ENCODE measurements at places on chromosomes 6 and 20. TPM values are rescaled to one million over a fixed set of nuclear protein-coding genes. Genes with fewer than 3 reads are reported as not detected.

The MRPS26 gene
- 154 TPM for total RNA-seq

The FAM209B gene
- total RNA-seq = not detected

DNA sequence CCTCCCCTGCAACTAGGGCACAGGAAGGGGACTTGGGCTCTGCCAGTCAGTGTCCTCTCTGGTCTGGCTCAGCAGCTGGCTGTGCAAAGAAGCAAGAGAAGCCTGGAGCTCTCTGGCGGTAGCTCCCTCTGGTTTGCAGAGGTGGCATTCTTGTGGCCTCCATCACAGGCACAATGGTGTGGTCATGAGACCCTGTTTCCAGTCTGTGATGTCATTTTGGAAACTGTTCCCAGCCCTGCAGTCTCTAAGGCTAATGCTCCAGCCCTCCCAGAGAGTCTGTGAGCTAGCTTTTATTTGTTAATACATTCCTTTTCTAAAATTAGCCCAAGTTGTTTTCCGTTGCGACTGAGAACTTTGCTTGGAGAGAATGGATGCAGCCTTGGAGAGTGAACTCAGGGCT, 69.5 kb upstream of the FOXQ1 start:
- DNase-seq = no peak

- DNase-seq = no peak
Measured at GRCh38 chr6:167397712-167398111, 72.8 kb downstream of the TTLL2 start.

DNA sequence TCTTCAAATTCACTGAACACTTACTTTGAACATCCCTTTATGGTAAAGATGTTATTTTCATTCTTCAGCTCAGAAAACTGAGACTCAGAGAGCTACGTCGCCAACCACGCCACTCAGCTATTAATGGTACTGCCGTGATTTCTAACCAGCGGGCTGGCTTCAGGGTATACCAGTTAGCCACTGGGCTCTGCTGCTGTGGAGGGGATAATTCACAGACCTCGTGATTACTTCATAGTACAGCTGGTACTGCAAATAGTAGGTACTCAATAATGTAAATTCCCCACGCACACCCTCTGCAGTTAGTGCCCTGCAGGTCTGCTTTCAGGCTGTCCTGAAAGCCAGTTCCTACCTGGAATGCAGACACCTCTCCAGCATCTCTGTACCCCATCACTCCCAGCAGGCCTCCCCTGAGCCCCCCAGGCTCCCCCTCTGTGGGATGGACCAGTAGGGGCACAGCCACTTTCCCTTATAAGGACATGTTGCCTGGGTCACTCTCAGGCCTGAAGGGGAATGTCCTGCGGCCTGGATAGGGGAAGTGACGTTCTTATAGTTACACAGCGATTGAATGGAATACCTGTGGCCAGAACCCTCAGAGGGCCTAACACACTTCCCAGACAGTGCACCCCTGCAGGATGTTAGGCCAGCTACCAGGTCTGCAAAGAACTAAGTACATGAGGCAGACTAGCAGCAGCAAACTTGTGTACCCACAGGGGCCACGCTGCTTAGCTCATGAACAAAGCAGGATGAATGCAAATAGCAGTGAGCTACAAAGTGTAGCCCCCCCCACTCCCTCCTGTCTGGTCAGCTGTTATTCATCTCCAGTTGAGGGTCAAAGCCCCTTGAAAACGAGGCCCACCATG, 1.3 kb upstream of the OCSTAMP start:
- DNase-seq = no peak

DNA sequence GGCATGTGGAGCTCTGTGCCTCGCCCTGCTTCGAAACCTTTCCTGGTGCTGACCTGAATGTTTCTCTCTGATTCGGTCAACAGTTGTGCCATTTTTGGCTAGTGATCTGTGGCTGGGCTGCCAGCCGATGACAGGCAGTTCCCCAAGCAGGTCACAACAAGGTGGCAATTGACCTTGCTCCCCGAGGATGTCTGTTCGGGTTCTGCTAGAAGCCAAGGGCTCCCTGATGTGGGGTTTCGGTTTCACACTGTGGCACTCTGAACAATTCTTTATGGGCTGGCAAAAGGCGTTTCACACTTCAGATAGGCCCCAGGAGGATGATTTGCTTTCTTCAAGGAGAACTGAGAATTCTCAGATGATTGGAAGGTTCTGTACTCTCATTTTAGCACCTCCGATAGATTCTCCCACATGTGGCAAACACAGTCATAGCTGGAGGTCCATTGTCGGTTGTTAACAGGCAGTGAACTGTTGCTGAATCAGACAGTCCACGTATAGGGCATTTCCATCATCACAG, 135.6 kb downstream of the SLC24A3 start:
- DNase-seq = no peak

The ACTL10 gene
- 16.5 TPM for total RNA-seq

DNA sequence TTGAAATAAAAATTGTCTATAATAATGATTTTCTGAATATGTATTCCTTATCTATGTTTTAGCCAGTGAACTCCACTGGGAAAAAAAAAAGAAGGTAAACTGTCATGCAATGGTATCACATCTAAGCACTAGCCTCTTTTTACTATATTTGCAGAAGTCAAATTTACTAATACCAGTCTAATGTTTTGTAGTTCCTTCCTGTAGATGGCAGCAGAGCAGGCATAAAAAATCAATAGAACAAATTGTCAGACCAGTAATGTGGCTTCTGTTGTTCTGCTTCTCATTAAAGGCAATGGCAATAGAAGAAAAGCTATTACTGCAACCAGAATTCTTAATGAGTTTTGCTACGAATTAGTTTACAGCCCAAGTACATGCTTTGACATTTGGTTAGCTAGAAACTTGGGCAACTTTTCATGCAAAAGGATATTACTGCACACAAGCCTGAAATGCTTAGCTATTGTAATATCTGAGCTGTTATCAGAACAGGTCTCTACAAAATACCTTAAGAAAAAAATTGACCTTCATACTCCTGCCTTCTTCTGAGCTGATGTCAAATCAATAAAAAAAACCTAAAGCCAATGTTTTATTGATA, 476.9 kb downstream of the KHDRBS2 start:
- peak; percentile 59 for DNase-seq

GRCh38 chr6:154441995-154442310, 68.5 kb downstream of the CNKSR3 start:
- DNase-seq = no peak

- DNase-seq = no peak
Measured at GRCh38 chr6:38498805-38499445, 140.8 kb downstream of the BTBD9 start.

DNA sequence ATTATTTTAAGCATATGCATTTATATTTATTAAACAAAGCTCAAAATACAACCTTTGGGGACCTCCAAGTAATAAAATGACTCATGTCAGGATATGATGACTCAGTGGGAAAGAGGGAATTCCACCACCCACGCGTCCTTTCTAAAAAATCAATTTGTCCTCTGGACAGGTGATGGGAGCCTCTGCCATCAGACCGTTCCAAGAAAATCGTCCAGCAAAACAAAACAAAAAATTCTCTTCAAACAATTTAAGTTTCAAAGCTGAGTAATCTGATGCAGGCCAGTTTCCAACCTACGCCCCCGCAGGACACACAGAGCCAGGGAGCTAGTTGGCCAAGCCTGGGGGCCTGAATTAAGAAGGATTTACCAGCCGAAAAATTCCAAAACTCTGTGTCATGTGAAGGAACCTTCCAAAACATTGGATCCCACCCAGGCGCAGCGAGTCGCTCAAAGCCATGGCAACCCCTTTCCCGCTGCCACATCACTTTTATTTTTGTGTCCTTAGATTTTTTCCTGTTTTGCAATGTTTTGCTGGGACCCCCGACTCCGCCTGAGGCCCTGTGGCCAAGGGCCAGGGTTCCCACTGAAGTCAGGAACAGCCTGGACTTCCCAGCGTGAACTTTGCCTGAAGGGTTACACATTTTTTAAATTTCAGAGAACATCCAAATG, 95.3 kb downstream of the NFATC2 start:
- DNase-seq = peak; percentile 41

DNA sequence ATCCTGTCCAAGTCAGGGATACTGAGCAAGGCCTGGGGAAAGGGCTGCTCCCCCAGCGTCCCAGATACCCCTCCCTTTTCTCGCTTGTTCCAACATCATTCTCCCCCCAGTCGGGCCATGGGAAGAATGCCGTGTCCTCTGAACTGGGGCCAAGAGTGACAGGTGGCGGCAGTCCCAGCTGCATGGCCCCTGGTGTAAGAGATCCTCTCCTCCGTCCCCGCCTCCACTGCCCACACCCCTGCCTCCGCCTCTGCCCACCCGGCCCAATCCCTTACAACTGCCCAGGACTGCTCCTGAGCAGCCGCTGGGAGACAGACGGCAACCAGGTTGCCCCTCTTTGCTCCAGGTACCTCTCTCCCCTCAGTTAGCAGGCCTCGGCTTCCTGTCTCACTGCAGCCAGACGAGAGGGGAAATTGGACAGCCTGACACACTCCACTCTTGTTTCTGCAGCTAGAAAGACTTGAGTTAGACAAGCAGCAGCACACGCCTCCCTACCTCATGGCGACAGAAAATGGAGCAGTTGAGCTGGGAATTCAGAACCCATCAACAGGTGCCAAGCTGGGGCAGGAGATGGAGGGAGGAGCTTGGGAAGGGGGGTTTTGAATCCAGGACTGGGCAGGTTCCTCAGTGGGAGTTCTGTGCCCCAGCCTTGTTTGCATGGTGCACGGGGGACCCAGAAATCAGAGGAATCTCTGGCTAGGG, at the start of gene MYLK2:
Gene MYLK2 (plus strand): TSS at position 274 of the 702 bp plus-strand sequence. CDS start 225 bp downstream, at position 499.
- DNase-seq = no peak

GRCh38 chr20:32991383-32991782, 12.8 kb downstream of the SUN5 start:
- no peak for DNase-seq

DNA sequence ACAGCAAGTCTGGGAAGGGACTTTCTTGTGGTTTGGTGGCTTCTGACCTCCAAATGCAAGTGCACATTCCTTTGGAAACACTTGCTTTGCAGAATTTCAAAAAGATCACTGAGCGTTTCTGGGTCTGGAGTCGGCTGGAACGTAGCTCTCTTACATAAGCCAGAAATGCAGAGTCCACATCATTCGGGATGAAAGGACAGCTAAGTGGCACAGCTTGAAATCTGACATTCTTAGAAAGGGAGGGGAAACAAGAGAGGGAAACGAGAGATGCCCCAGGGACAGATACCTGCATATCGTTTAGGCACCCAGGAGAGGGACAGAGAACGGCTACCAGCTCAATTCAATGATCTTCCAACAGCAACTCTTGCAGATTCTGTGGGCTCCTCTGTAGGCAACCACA, 118.7 kb downstream of the NFATC2 start:
- no peak for DNase-seq

The PPP1R18 gene
- 13.2 TPM for total RNA-seq

The RSPH9 gene
- not detected for total RNA-seq

GRCh38 chr6:424741-425417, 33.3 kb downstream of the IRF4 start:
- no peak for DNase-seq

DNA sequence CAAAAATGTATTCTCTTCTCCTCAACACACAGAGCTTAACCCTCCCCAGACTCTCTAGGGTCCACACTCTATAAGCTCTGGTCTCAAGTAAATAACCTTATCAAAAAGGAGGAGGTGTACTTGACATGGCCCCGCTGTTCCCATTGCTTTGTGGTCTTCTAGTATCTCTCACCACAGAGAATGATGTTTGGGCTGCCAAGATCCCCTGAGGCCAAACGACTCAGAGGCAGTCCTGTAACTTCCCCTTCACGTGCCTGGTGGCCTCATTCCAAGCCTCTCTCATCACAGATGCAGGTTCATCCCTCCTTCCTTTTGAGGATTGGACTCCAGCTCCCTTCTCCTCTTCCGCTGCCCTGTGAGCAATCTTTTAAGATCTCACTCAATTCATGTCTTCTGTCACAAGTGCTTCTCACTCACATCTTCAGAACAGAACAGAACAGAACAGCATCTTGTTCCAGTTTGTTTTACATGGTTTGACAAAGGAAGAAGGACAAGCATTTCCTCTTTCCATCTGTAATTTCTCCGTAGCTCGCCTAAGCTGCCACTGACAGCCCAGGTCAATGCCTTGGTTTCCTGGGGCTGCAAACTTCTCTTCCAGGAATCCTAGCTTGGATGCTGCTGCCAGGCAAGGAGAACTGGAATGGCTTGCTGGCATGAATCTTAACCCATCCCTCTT, 541.5 kb downstream of the CD83 start:
- DNase-seq = no peak

GRCh38 chr20:61797200-61797599, 268.5 kb downstream of the TAF4 start:
- no peak for DNase-seq

Measured in HT-29 (cell line).